Inflammatory macrophage treated with lipopolysaccharide for 1 hour (primary cell): ENCODE measurements at places on chromosomes 1 and 21.
A peak's percentile ranks its signal among the peaks of the same experiment; 100 is the strongest.

- DNase-seq, result no peak
Observed at GRCh38 chr1:219958875-219959417, 30.6 kb upstream of the SLC30A10 start.

DNA sequence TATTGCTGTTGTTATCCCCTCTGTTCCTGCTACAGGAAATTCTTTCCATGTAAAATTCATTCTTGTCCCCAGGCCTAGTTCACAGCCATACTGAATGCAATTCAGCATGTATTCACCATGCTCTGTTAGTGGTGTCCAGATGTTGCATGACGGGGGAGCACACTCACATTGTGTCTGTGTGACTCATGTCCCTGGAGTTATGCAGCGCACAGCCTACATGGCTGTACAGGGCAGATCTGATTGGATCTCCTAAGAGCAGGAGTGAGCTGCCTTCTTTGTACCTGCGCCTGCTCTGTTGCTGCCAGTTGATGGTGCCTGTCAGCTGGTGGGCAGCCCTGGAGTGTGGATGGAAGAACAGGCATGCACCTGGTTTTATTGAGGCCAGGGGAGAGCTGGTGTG, 17.6 kb downstream of the HTR6 start:
- no peak for DNase-seq

- peak; percentile 9 for DNase-seq
Observed at GRCh38 chr1:29259802-29260441, 23.6 kb downstream of the PTPRU start.

DNA sequence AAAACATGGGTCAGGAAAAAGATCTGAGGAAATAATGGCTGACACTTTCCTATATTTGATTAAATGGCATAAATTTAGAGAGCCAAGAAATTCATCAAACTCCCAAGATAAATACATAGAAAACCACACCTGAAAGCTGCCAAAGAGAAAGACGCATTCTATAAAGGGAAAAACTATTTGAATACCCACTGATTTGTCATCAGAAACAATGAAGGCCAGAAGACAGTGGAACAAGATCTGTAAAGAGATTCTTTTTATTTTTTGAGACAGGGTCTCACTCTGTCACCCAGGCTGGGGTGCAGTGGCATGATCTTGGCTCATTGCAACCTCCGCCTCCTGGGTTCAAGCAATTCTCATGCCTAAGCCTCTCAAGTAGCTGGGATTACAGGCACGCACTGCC, 17.4 kb downstream of the SDE2 start:
- DNase-seq, result no peak

DNA sequence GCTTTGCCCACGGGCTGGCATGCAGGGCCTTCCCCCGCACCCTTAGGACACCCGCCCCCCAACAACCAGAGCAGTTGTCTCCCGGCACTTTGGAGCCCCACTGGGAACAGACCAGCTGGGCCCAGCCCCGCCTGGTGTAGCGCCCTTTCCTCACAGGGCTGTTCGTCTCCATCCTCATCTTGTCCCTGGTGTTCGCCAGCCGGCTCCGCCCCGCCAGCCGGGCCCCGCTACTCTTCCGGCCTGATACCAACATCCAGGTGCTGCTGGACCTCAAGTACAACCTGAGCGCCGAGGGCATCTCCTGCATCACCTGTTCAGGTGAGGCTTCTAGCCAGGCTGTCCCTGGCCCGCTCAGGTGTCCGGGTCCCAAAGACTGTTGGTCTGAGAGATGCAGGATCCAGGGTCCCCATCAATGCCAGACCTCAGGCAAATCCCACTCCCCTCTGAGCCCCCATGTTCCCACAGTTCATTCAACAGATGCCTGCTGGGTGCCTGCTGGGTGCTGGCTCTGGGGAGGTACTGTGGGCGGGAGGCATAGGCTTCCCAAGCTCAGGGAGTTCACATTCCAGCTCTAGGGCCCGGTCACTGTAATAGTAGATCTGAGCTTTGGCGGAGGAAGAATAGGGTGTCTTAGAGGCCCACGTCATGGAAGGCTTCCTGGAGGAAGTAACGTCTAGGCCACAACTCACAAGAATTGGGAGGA, 41.7 kb downstream of the DISP3 start:
- DNase-seq, result no peak

- DNase-seq, result no peak
Observed at GRCh38 chr21:31526040-31526439, 133.5 kb upstream of the SOD1 start.

- DNase-seq, result no peak
Observed at GRCh38 chr1:244830639-244831038, 4.8 kb upstream of the COX20 start.

DNA sequence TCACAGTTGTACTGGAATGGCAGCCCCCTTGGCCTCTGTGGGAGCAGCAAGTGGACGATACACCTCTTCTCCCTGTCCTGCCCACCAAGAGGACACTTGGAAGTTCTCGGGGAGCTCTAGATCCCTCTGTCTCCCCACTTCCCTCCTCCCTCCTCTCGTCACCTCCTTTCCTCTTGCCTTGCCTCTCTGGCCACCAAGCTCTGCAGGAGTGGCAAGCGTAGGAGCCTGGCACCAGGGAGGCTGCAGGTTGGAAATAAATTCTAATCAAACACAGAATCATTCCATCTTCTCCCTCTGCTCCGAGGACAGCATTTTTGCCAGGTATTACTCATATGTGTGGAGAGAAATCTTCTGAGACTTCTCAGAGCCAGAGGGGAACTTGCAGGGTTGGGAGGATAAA, 20.8 kb downstream of the CAMK2N1 start:
- no peak for DNase-seq

DNA sequence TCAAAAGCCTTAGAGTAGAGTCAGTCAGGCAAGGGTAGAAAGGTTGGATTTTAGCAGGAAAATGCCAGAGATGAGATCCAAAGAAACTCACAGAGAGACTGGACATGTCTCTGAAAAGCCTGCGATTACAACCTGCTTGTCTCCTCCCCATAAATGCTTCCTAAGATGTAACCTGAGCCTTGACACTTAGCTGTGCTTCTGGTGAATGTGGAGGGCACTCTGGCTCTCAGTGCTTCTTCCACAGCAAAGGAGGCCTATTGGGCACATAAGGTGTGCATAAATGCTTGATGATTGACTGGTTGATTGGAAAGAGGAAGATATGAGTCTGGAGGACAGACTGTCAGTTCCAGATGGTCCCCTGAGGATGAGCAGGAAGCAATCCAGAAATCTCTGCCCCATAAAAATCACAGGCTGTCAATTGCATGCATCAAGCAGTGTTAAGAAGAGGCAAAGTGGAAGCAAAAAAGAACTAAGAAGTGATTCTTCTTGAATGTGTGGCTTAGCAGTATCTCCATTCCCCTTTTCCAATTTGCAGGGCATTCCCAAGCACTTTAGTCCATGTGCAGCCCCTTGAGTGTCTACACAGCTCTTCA, 236.2 kb upstream of the RRP15 start:
- no peak for DNase-seq
